Heart right ventricle (tissue), 16 donors: ENCODE measurements at places on chromosomes 12 and 14. TPM values are rescaled to one million over a fixed set of nuclear protein-coding genes. Genes with fewer than 3 reads are reported as not detected.
A peak's percentile ranks its signal among the peaks of the same experiment; 100 is the strongest.

GRCh38 chr14:72024043-72024407, 91.8 kb downstream of the RGS6 start:
- H3K27ac ChIP-seq = no peak overlapping the region
- H3K4me1 ChIP-seq = peaks cover 16% of the 10 kb centered on the region
- DNase-seq = peak; percentile 14
- no peaks in the 10 kb centered on the region for H3K36me3 ChIP-seq
- no peaks in the 10 kb centered on the region for H3K27me3 ChIP-seq

GRCh38 chr14:80718940-80719339, 222.6 kb downstream of the CEP128 start:
- no peak overlapping the region for H3K4me3 ChIP-seq
- no peak for DNase-seq
- H3K4me1 ChIP-seq = no peaks in the 10 kb centered on the region
- H3K27ac ChIP-seq = no peak overlapping the region
- no peaks in the 10 kb centered on the region for H3K27me3 ChIP-seq

The C12orf42 gene
- total RNA-seq = 0.21 TPM

- H3K4me3 ChIP-seq = no peak overlapping the region
- H3K27ac ChIP-seq = no peak overlapping the region
- no peaks in the 10 kb centered on the region for H3K4me1 ChIP-seq
- peaks cover 26% of the 10 kb centered on the region for H3K27me3 ChIP-seq
- no peaks in the 10 kb centered on the region for H3K36me3 ChIP-seq
- no peak for DNase-seq
Measured at GRCh38 chr14:56515739-56516138, 63.9 kb upstream of the TMEM260 start.

The MOK gene
- 13.5 TPM for total RNA-seq

- DNase-seq = no peak
- no peaks in the 10 kb centered on the region for H3K36me3 ChIP-seq
- no peak overlapping the region for H3K4me3 ChIP-seq
- H3K27ac ChIP-seq = no peak overlapping the region
- peaks cover 76% of the 10 kb centered on the region for H3K4me1 ChIP-seq
- no peaks in the 10 kb centered on the region for H3K27me3 ChIP-seq
Measured at GRCh38 chr14:68630081-68630571, 162.7 kb downstream of the ZFP36L1 start.

DNA sequence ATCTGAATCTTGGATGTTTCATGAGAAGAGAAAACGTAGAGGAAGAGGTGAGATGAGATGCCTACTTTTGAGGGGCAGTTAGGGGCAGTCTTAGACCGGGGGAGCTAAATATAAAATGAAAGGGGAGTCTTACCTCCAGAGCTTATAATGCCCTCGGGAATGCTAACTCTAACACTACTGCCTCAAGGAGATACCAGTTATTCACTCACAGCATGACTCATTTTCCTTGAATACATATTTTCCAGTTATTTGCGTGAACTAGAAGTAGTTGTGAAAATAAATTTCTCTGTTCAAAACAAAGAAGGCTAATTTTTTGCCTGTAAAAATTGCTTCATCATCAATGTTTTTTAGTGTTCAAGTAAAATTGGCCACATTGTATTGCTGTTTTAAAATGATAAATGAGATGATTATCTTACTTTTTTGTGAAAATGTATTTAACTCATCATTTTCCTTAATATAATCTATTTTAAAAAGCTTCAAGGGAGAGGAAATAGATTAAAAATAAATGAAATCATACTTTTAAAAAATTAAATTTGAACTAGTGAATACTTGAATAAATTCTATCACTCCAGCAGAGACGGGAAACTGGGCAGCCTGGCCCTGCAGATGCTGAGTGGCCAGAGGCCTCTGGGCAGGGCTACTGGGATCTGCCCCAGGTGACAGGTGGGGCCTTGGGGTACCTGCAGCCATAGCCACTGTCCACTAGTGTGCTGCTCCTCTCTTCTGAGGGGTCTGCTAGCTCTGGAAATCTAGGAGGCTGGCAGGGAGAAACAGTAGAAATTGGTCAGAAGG, 339.3 kb downstream of the EGLN3 start:
- DNase-seq = no peak
- H3K4me1 ChIP-seq = no peaks in the 10 kb centered on the region
- H3K36me3 ChIP-seq = no peaks in the 10 kb centered on the region

The KRT74 gene
- total RNA-seq = not detected

DNA sequence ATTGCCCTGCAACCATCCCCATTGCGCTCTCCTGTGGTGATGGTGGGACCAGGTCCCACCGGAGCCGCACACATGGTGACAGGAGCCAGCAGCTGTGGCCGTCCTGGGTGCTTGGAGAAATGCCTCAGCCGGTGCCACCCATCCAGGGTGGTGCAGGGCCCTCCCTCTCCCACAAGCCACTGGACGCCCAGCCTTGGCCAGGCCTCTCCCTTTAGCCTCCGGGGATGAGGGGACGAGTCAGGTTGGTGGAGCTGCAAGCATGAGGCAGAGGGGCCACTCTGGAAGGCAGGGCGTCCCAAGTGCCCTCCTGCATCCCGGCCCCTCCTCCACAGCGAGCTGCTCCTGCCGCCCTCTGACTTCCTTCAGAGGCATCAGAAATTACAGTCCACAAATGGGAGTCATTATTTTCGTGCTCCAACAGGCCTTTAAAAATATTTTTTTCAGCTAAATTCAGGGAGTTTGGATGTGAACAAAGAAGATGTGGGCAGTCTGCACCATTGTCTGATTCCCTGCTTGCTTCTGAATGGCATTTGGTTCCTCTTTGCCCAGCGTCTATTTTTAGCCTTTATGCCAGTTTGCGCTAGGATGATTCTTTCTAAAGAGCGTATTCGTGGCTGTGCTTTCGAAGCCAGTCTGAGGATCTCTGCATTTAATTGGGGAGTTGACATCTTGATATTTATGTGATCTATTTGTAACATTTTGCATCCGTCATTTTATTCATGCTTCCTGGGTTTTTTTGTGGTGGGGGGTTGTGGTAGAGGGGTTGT, 189.4 kb downstream of the ADGRD1 start:
- H3K27me3 ChIP-seq = no peaks in the 10 kb centered on the region
- no peak overlapping the region for H3K27ac ChIP-seq
- no peak overlapping the region for H3K4me3 ChIP-seq
- no peak for DNase-seq
- H3K4me1 ChIP-seq = no peaks in the 10 kb centered on the region
- H3K36me3 ChIP-seq = no peaks in the 10 kb centered on the region

GRCh38 chr14:44448951-44449358, 58.1 kb downstream of the FSCB start:
- DNase-seq = no peak
- H3K4me3 ChIP-seq = no peak overlapping the region
- H3K36me3 ChIP-seq = no peaks in the 10 kb centered on the region
- H3K27me3 ChIP-seq = no peaks in the 10 kb centered on the region

GRCh38 chr14:76375947-76376404, at the start of gene ESRRB:
TSS of gene ESRRB (plus strand) at chr14:76376137. CDS start at chr14:76376402, 265 bp downstream.
- H3K27ac ChIP-seq = no peak within 1 kb of the TSS
- H3K4me1 ChIP-seq = peaks cover 14% of the 10 kb centered on the region
- peaks cover 33% of the 10 kb centered on the region for H3K27me3 ChIP-seq
- H3K36me3 ChIP-seq = no peaks in the 10 kb centered on the region
- no peak within 1 kb of the TSS for H3K4me3 ChIP-seq

The PPP1R1A gene
- total RNA-seq = 55.0 TPM

DNA sequence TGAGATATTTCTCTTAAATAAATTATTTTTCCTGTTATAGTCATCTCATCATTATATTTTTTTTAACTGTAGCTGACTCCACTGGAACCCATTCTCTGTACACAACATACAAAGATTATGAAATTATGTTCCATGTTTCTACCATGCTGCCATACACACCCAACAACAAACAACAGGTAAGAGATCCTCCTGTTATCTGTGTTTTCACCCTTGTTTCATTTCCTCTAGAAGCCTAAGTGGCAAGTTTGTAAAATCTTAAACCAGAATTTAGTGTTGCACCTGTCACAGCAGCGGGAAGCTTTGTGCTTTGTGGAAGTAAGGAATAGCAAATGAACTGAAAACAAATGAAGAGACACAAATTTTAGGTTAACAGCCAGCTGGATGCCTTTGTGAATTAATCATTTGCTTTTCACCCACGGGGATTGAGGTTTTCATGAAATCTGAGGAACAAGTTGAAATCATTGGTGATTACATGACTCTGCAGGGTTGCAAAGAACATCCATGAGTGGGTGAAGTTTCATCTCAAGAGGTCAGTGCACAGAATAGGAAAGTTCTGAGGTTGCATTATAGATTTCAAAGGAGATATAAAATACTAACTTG, 273.9 kb upstream of the RGS6 start:
- no peak for DNase-seq
- H3K27me3 ChIP-seq = no peaks in the 10 kb centered on the region
- H3K4me3 ChIP-seq = no peak overlapping the region
- H3K4me1 ChIP-seq = no peaks in the 10 kb centered on the region

DNA sequence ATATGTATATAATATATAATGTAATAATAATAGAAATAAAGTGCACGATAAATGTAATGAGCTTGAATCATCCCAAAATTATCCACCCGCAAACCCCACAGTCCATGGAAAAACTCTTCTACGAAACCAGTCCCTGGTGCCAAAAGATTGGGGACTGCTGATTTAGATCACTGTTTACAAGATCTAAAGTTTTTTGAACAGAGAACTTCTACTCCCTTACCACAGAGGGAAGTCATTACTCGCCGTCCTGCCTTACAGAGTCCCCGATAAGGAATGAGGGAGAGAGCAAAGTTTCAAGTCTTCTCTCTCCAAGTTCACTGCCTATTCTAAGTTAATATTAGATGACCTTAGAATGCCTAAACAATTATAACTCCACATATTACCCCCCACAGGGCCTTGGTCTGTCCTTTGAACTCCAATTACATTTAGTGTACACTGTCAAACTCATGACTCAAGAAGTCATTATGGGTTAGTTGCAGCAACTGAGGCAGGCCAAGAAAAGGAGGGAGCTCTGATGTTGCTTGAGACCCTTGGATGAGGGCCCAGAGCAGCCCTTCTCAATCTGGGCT, 21.8 kb upstream of the DHRS4 start:
- no peaks in the 10 kb centered on the region for H3K36me3 ChIP-seq
- H3K27ac ChIP-seq = no peak overlapping the region
- no peaks in the 10 kb centered on the region for H3K27me3 ChIP-seq
- no peak overlapping the region for H3K4me3 ChIP-seq

- H3K4me3 ChIP-seq = no peak overlapping the region
- H3K4me1 ChIP-seq = no peaks in the 10 kb centered on the region
- no peaks in the 10 kb centered on the region for H3K36me3 ChIP-seq
Measured at GRCh38 chr14:96889091-96889490, 91.9 kb downstream of the VRK1 start.

GRCh38 chr14:82009076-82009475, 475.4 kb upstream of the SEL1L start:
- DNase-seq = no peak
- H3K4me3 ChIP-seq = no peak overlapping the region
- H3K27me3 ChIP-seq = no peaks in the 10 kb centered on the region
- H3K4me1 ChIP-seq = no peaks in the 10 kb centered on the region

The OTX2 gene
- not detected for total RNA-seq

DNA sequence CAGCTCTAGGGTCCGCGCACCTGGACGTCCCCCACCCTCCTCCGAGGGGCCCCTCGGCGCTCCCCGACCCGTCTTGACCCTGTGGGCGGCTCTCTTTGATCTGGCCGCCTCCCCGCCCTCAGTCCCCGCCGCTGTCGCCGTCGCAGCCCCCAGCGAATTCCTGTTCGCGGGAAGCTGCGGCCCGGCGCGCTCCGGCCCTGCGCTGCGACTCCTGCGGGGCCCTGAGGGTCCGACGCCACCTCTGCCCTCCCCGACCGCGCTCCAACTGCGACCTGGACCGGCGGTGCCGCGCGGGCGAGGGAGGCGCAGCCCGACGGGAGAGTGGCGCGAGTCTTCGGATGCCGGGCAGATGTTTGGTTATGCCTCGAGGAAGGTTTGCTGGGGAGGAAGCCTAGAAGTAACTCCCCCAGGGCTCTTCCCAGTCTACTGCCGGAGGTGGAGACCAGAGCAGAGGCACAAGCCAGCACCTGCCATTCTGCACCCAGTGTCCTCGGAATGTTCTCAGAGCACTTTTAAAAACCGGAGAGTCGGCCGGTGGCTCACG, 440 bp upstream of the ISM2 start:
- H3K36me3 ChIP-seq = no peaks in the 10 kb centered on the region
- no peak for DNase-seq
- H3K4me3 ChIP-seq = peak overlapping the region; percentile 56
- H3K4me1 ChIP-seq = peaks cover 8% of the 10 kb centered on the region
- peaks cover 30% of the 10 kb centered on the region for H3K27me3 ChIP-seq
- no peak overlapping the region for H3K27ac ChIP-seq

DNA sequence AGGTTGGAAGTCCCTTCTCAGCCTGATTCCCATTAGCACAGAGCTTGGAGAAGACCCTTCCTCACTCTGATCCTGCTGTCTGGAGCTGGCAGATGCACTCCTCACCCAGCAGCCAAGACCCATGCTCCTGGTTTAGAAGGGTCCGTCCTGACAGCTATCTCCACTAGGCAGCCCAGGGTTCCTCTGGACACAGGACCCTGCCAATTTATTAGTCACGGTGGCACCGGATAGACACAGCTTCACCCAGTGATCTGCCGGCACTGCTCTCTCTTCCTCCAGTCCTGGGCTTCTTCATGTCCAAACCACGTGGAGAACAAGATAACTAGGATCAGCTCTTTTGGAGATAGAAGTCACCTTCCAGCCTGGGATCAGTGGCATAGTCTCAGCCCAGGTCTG, 26.2 kb upstream of the TCL1B start:
- H3K4me3 ChIP-seq = no peak overlapping the region
- H3K36me3 ChIP-seq = no peaks in the 10 kb centered on the region
- DNase-seq = no peak

DNA sequence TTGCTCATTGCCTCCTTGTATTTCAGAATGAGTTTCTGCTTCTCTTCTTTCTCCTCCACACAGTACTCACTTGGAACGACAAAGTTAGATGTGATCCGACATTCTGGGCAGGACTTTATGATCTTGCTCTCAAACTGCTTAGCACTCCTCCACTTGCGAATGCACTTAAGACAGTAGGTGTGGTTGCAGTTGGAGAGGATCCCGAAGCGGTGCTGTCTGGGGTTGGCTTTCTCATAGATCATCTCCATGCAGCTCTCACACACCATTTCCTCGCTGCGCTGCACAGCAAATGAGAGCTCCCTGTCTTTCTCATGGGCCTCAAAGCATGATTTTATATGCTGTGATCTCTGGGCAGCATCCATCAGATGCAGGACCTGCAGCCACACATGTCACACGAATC, 245.7 kb downstream of the C12orf50 start:
- H3K4me1 ChIP-seq = no peaks in the 10 kb centered on the region
- H3K27me3 ChIP-seq = no peaks in the 10 kb centered on the region
- no peak overlapping the region for H3K4me3 ChIP-seq
- no peak for DNase-seq

The CFAP251 gene
- total RNA-seq = 4.6 TPM

The ABHD12B gene
- total RNA-seq = not detected
